ENCODE measurements at places on chromosomes 12 and 14.

DNA sequence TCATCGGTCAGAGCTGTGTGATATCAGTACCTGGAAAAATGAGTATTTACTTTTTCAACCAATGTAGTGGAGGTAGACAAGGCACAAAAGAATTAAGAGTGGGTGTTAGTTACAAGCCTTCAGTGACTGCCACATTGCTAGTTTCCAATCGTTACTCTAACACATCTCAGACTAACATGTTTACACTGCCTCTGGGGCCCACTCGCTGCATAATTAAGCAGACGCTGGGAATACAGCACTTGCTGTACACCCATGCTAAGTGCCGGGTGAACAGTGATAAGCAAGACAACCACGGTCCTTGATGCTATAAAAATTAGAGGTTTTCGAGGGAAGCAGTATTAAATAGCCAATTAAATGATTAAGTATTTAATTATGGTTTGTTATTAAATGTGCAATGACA is 1147.6 kb downstream of the AACS start:
- DNase-seq: no peak

GRCh38 chr12:14884458-14884878 is 1.2 kb downstream of the MGP start:
- peak; percentile 45 for DNase-seq

- no peak for DNase-seq
Measured at GRCh38 chr12:25254271-25254880, 3.6 kb upstream of the KRAS start.

GRCh38 chr14:24710403-24711112 is 76.6 kb upstream of the GZMB start:
- no peak for DNase-seq

DNA sequence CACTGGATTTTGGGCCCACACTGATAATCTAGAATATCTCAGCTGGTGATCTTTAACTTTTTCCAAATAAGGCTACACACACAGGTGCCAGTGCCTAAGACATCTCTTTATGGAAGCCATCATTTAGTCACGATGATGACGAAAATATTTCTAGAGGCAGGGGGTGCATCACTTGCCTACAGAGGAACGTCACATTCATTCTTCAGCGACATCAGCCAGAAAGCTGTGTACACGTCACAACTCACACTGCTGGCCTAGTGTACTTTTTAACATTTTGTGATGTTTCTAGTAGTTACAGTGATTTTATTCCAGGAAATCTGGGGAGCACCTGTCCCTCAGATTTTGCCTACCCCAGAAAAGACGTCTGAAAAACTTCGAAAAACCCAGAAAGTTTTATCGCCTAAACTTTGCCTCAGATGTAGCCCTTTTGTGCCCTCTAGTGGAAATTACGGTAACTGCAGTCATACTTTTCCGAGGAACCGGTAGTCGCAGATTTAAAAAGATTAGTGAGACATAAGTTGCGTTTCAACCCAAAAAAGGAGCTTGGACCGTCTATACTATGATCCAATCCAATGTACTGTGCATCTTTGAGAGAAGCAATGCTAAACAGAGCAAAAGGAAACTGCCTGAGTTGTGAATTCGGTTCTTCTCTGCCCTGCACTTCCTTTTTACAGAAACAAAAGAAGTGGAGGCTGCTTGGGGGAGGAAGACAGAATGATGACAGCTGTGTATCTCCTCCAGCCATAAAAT is 64.3 kb upstream of the STON2 start:
- no peak for DNase-seq

DNA sequence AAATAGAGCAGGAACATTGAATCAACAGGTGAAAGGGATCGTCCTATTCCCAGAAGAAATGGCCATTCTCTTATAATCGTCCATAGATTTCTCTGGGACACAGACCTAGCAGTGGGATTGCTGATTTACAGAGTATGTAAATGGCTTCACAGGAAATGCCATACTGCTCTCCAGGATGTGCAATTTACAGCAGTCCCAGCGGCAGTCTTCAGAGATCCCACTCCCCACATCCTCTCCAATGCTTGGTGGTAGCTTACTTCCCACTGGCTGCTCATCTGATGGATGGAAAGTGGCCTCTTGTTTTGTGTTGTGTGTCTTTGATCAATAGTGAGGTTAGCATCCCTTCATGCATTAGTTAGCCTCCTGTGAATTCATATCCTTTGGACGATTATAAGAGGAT is 58.1 kb upstream of the PRMT8 start:
- no peak for DNase-seq

Data from T-helper 17 cell (primary cell).